ENCODE measurements at places on chromosomes 7 and 10.

DNA sequence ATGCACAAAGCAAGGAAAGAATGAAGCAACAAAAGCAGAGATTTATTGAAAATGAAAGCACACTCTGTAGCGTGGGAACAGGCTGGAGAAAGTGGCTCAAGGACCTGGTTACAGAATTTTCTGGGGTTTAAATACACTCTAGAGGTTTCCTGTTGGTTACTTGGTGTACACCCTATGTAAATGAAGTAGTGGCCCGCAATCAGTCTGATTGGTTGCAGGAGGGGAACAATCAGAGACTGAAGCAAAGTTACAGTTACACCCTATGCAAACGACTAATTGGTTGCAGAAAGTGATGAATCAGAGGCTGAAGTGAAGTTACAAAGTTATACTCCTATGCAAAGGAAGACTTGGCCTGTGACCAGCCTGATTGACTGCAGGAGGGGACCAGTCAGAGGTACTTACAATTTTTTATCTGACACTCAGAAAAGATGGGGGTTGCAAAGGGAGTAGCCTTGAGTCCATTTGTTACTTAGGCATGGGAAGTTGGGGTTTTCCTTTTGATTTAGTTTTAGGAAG is 3.6 kb upstream of the MTPN start:
- no peak for DNase-seq

DNA sequence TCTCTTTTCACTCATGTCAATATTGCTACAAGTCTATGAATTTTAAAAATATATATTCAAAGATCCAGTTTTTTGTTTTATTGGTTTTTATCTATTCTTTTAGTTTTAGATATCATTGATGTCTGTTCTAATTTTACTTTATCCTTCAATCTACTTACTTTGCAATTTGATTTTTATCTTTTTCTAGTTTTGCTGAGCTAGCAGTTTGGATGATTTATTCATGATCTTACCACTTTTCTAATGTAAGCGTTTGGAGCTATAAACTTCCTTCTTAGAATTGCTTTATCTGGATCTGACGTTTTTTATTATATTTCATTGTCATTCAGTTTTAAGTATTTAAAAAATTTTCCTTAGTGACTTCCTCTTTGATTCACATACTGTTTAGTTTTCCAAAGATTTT is 664.5 kb upstream of the VSTM2A start:
- no peak for DNase-seq

DNA sequence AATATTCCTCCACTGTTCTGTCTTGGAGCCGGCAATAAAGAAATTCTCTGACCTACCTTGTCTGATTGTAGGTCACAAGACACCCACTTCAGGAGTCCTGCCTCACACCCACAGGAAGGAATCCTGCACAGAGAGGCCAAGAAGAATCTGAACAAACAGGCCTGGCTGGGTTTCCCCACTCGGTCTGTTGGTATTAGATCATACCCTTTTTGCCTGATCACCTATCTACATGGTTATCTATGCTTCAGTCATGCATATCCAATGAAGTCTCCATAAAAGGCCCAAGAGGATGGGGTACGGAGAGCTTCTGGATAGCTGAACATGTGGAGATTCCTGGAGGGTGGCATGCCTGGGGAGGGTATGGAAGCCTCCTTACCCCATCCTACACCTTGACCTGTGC is 12.3 kb downstream of the OGDH start:
- no peak for DNase-seq

- no peak for DNase-seq
Observed at GRCh38 chr10:102621443-102622325, 22.6 kb upstream of the TRIM8 start.

DNA sequence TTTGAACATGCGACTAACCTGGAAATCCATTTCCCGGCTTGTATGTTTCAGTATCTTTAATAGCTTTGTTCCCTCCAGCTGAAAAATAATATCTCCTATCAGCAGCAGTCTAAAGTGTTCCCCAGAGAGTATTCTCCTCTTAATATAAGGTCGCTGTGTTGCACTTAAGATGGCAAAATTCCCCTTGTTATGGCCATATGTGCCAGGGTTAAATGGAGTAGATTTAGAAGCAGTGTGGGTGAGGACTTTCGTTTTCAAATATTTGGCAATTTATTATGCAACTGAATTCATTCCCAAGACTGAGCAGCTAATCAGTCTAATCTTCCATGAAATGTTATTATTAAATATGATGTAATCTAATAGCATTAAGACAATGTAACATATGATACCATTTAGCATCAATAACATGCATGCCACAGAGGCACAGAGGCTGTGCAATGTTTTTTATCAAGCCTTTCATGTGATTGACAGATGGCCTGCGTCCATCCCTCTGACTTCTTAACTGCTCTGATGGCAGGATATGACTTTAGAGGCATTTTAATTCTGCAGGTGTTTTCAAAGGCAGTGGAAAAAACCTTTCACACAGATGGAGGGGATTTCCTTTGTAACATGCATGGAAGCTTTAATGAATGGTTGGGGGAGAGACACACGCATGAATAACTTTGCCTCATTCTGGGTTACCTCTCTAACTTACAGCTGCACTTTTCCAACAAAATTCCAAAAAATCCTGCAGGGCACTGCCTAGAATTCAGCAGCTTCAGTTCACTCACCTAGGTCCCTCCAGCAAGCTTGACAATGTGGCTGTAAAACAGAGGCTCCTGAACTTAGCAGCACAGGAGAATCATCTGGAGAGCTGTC is 55.1 kb upstream of the ZPBP start:
- DNase-seq = no peak

GRCh38 chr7:74625446-74625845 is 32.1 kb upstream of the GTF2I start:
- DNase-seq = no peak

DNA sequence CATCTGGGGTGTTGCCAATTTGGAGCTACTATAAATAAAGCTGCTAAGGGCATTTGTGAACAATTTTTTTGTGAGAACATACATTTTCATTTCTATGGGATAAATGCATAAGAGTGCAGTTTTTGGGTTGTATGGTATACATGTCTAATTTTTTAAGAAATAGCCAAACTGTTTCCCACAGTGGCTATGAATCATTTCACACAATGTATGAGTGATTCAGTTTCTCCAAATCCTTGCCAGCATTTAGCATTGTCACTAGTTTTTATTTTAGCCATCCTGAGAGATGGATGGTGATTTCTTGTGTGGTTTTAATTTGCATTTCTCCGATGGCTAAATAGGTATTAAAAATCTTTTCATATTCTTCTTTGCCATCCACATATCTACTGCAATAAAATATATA is 105.3 kb downstream of the AMPH start:
- no peak for DNase-seq

DNA sequence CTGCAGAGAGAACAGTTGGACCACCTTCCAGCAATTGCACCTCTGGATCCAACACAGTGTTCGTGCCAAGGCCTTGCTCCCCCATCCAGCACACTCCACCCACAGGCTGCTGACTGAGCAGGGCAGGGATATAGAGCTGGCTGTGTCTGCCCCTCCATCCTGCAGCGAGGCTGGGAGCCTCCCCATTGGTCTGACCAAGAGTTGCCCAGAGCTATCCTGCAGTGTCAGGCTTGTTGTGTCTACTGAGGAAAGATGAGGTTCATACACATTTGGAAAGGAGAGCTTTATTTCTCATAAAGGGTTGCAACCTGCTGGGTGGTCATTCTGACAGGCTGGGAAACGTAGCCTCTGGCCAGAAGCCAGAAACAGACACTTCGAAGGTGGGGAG is 27.1 kb downstream of the PRF1 start:
- no peak for DNase-seq
